ENCODE measurements at places on chromosomes 4 and X.

- no peak for DNase-seq
Measured at GRCh38 chrX:9884031-9884779, 83.0 kb upstream of the CLDN34 start.

DNA sequence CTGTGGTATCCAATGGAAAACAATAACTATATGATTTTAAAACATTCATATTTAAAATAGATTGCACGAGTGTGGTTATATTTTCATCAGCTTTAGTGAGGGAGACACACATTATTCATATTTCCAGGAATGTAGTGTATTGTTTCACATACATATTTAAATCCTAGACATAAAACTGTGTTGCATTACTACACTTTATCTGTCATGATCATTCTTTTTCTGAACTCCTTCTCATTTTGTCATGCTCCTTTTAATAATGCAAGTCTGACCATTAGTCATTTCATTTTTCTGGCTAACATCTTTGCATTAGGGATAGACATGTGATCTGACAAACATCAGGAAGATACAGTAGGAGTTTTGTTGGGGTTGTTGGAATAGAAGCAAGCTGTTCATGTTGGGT is 1382.7 kb downstream of the PCDH7 start:
- DNase-seq, result no peak

GRCh38 chr4:82639971-82640370 is 78.2 kb upstream of the TMEM150C start:
- DNase-seq, result no peak

DNA sequence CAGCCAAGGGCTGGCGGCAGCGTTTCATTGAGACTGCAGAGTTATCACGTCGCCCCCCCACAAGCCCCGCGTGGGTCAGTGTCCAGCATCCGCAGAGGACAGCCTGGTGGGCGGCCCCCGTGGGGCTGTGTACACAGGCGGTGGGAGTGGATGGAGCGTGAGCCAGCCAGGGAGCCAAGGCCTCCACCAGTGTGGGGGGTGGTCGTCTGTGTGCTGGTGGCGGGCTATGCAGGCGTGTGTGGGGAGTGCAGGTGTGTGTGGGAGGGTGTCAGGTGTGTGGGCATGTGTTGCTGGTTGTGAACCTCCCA is 56.5 kb upstream of the NKX1-1 start:
- no peak for DNase-seq

GRCh38 chr4:185404031-185404430 is 7.4 kb downstream of the ANKRD37 start:
- DNase-seq, result no peak

Data from effector memory CD4-positive, alpha-beta T cell (primary cell).